Activated CD4-positive, CD25-positive, alpha-beta regulatory T cell (primary cell): ENCODE measurements at places on chromosomes 12 and 14.

- DNase-seq, result no peak
Measured at GRCh38 chr12:11814374-11814773, 164.9 kb downstream of the ETV6 start.

GRCh38 chr14:103846543-103847450 lies 578 bp downstream of the PPP1R13B start:
- no peak for DNase-seq

GRCh38 chr12:6768990-6769389 lies 2.8 kb downstream of the PTMS start:
- no peak for DNase-seq

GRCh38 chr14:90757452-90757851 lies 58.8 kb downstream of the TTC7B start:
- DNase-seq, result no peak

DNA sequence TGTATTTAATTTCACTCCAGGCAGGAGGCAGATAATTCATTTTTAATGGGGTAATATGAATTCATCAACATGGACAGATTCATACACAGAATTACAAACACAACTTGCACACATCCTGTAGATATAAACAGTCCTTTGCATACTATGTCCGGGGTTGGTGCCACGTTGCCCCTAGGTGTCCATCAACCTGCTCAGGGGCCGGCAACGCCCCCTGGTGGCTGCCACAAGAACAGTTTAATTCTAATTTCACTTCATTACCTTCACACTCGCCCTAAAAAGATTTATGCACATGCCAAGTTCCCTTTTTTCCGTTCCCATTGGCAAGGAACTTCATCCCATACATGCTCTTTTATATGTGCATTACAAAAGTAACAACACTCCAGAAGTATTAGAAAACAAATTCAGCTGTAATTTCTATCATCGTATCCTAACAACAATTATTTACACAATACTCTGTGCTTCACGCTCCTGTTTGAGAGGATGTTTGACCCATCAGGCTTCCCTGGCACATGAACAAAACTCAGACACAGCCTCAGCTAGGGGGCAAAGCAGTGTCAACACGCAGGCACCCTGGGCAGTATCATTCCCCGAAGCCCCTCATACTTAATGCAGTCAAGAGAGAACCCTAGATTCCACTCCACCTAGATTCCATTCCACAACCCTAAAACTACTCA lies 15.5 kb downstream of the MANSC1 start:
- DNase-seq, result peak; percentile 14

GRCh38 chr12:4307593-4308333 lies 13.2 kb upstream of the TIGAR start:
- no peak for DNase-seq

- no peak for DNase-seq
Measured at GRCh38 chr12:99977550-99977949, 7.2 kb downstream of the ANKS1B start.

DNA sequence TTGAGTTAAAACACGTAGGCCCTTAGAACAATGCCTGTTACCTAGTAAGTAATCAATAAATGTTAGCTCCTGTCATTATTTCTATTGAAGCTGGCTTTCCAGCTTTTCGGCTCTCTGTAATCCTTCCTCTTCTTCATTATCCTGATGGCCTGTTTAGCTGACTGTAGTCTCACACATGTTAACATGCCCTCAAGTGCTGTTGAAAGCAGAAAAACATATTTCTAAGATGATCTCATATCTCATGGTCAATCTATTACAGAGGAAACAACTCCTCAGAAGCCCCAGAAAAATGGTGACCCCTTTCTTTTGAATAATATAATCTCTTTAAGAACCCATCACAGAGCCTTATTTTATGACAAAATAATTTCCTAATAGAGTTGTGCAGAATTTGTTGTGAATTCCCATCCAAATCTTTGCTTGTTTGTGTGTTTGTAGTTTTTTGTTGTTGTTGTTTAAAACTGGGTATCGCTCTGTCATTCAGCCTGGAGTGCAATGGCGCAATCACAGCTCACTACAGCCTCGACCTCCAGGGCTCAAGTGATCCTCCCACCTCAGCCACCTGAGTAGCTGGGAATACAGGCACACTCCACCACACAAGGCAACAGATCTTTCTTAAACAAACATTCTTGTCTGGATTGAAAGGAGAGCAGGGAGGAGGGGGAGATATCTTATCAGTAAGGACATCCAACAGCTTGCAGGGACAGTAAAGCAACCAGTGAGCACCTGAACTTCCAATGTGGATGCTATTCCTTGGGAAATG lies 242.5 kb upstream of the CAND1 start:
- no peak for DNase-seq

DNA sequence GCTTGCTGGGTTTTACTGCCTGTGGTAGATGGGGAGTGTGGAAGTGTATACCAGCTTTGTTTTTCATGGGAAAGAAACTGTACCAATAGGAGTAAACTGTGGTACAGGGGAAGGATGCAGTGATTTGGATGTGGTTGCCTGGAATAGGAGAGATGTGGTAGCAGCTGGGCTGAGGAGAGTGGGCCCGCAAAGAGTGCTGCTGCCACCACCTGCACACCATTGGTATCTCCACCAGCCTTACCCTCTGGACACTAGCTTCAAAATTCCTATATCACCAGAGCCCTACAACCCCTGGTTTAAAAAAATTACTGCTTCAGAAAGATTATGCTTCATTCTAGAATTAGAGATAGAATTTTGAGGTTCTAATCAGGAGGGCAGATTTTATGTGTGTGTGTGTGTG lies 53.6 kb downstream of the AKAP6 start:
- DNase-seq, result no peak

GRCh38 chr14:81682134-81682533 lies 148.5 kb upstream of the SEL1L start:
- no peak for DNase-seq

GRCh38 chr14:82720946-82721345 lies 1187.3 kb upstream of the SEL1L start:
- DNase-seq, result no peak

- DNase-seq, result no peak
Measured at GRCh38 chr14:35825968-35826217, 245 bp upstream of the BRMS1L start.

GRCh38 chr14:58812050-58812910 lies 174.5 kb downstream of the DACT1 start:
- no peak for DNase-seq

DNA sequence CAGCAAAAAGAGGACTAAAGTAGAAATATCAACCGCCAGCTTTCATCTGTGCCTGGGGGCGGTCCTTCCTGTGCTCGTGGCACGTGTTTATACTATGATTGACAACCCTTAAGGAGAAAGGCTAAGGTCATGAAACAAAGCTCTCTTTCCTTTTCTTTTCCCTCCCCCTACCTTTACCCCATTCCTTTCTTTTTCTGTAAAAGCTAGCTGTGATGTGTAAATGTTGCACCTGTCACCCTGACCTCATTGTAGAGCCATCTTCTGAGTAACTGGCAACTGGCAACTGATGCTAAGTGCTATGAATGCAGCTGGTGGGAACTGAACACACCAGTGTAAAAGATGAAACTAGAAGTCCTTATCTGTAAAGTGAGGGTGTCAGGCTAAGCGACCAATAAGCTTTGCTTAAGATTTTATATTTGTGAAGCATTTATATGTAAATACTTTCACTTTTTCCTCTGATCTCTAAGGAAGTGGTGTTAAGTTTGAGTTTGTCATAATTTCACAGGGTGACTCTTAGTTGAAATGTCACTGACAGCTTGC lies 102.8 kb upstream of the BCAT1 start:
- peak; percentile 14 for DNase-seq

DNA sequence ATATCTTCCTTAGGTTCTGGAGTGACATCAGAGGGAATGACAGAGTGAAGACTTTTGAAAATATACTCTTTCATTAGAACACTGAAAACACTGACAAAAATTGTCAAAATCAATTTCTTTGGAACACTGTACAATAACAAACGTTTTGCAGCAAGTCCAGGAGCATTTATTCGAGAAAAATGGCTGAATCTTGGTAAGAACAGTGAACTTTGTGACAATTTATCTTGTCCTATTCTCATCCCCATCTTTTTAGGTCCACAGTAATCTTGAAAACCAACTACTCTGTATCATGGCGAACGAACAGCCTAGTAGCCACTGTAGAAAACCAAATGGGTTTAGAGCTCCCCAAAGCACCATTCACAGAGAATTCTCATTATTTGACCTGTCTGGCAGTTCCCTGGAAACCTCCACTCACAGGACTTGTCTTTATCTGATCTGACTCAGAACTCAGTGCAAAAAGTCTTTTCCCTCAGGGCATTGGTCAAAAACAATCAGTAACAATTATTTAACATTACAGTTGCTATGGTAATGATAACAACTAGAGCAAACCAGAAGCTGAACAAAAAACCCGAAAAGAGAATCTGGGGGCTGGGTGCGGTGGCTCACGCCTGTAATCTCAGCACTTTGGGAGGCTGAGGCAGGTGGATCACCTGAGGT lies 20.3 kb upstream of the PPP2R5E start:
- DNase-seq, result no peak

DNA sequence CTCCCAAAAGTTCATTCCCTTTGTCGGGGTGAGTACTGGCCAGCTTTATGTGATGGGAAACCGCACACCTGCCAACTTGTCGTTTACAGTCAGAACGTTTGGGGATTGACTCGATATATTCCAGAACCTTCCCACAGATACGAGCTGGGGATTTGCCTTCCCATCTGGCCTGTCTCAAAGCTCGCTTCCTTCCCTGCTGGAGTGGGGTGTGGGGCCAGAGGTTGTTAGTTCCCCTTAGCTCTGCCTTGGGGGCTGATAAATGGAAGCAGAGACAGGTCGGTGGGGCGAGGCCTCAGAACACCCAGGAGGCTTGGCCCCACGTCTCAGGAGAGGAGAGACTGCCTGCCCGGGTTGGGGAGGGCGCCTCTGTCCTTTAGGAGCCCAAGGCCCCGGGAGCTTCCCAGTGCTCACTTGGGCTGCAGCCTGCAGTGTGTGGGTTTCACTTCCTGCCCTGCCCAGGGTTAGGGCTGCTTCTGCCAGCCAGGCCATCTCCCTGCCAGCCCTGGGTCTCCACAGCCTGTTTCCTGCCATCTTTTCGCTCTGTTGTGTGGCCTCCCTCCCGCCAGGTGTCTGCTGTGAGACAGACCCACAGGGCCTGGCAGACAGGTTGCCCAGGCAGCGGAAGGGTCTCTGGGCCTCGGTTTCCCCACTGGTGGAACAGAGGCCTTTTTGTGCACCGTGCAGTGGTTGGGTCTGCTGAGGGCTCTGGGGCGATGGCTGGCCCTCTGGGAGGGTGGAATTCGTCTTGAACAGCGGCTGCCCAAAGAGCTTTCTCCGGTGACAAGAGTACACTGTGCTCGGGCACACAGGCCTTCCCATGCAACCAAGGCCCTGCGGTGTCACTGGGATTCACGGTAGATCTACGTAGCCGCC lies 8.1 kb upstream of the TEX22 start:
- DNase-seq, result no peak

DNA sequence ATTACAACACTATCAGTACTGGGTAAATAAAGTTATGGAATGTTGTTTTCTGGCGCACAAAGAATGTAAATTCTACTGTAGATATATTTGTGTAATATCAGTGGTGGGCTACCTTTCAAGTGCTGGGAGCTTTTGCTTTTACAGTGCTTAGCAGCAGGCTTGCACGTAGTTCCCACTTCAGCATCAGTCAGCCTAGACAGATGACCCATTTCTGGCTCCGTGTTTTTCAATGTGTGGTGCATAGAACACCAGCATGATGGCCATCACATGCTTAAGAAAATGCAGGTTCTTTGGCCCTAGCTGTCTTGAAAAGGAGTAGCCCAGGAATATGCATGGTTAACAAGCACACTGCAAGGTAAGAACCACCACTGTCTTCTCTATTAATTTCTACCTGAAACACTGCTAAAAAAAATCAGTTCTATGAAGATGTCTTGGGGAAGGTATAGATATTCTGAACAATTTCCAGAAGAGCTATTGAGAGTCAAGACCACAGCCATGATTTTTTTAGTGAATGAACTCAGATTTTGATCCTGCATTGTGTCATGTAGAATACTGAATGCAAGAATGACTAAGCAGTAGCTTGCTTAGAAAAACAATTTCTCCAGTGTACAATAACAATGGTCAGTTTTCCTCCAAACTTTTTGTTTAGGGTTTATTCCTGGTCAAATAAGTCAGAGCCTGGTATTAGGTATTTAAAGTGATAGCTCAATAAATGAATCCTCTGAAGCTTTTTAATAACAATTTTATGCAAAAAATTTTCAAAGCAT lies 195.7 kb downstream of the AKAP6 start:
- DNase-seq, result no peak

GRCh38 chr12:106774808-106775524 lies 484 bp downstream of the RIC8B start:
- DNase-seq, result no peak

DNA sequence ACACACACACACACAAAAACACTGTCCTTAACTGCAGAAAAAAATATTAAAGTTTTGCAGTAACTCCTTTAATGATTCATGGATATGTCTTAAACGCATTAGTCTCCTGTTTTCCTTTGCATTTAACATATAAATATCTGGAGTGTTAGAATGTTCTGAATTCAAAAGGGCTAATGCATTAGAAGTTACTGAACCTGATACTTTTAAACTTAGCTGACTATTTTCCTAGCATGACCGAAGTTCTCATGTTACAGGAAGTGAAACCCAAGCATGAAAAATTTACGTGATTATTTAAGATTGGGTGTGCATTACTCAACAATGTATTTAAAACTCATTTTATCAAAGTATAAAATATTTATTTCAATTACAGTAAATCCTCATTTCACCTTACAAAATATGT lies 791.2 kb downstream of the FLRT2 start:
- no peak for DNase-seq

DNA sequence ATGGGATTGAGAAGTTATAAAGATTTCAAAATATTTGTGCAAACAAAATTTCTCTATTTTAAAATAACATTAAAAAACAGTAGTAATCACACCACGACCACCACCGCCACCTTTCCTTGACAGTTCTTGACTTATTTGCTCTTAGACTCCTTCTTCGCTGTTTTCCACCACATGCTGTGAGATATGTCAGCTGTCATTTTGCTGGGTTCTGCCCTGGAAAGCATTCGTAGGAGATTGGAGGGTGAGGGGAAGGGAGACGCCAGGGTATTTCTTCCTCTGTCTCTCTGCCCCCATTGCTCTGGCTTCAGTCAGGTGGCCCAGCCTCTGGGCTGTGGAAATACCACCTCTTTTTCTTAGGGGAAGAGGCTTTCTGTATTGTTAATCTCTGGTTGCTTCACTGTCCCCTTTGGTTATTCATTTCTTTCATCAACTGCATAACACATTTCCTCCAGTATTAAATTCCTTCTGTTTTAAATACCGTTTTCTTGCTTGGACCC lies 186.2 kb downstream of the NEDD1 start:
- no peak for DNase-seq
